Muscle of arm (tissue), 14 donors: ENCODE measurements at places on chromosomes 6 and 20. TPM values are rescaled to one million over a fixed set of nuclear protein-coding genes. Genes with fewer than 3 reads are reported as not detected.

TCF15 gene
- 4.0 TPM for polyA plus RNA-seq

BCAS1 gene
- polyA plus RNA-seq: 4.0 TPM

OR12D3 gene
- not detected for polyA plus RNA-seq

REM1 gene
- 5.2 TPM for polyA plus RNA-seq

TUBB2B gene
- 50.2 TPM for polyA plus RNA-seq

GRIK2 gene
- polyA plus RNA-seq: 2.0 TPM

SAMD10 gene
- 1.9 TPM for polyA plus RNA-seq

KCNG1 gene
- 0.25 TPM for polyA plus RNA-seq

BMP2 gene
- polyA plus RNA-seq: 8.1 TPM

HLA-DRB5 gene
- 6.2 TPM for polyA plus RNA-seq

GRCh38 chr20:32966881-32967781, 37.1 kb downstream of the SUN5 start:
- no peak for DNase-seq

GRCh38 chr6:154432533-154433476, 76.2 kb upstream of the IPCEF1 start:
- no peak for DNase-seq

GRCh38 chr6:163705923-163706322, 291.4 kb downstream of the QKI start:
- no peak for DNase-seq

- no peak for DNase-seq
Measured at GRCh38 chr6:151534576-151534975, 40.8 kb downstream of the CCDC170 start.

DNA sequence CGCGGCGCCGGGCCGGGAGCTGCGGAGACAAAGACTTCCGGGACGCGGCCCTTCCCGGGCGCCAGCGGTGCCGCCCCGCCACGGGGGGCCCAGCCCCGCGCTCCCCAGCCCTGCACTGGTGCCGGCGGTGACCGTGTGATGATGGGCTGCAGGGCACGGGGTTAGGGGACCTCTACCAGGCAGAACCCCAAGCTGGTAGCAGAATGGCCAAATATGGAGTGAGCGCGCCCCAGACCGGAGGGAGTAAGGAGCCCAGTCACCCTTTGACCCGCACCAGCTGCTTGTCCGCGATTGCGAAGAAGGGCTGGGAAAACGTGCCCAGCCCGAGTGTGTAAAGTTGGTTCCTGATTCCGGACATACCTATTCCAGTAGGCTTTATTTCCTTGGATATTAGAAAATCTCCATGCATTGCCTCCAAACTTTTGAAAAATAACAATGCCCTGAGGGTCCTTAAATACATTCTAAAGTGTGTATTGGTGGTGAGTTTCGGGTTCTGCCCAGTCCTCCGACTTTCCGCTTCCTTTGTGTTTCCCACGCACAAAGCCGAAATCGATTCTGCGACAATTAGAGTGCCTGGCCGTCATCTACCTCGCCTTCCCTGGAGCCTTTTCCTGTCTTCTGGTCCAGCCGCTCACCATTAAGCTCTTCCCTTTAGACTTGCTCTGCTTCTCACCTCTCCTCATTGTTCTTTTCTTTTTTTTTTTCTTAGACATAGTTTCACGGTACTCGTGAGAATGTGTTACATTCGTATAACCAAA, 1.1 kb downstream of the ABRACL start:
- peak; percentile 35 for DNase-seq

DNA sequence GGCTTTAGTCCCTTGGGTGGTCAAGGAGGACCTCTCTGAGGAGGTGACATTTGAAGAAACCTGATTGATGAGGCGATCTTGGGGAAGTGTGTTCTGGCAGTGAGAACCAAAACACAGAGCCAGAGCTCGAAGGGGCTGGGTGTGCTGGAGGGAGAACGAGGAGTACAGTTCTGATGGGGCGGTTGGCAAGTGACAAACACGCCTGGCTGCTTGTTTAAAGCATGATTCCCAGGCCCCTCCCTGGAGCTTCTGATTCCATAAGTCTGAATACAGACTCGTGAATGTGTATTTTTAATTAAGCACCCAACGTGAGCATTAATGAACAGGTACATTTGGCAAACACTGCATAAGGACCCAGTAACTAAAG, 886 bp upstream of the NFATC2 start:
- no peak for DNase-seq

DNA sequence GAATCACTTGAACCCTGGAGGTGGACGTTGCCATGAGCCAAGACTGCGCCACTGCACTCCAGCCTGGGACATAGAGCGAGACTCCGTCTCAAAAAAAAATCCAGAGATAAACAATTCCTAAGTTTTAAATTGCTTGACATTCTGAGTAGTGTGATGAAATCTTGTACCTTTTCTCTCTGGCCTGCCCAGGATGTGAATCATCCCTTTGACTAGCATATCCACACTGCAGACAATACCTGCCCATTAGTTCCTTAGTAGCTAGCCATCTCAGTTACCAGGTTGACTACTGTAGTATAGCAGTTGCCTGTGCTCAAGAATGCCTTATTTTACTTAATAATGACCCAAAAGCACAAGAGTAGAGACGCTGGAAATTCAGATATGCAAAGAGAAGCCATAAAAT, 2.8 kb downstream of the ZFP57 start:
- no peak for DNase-seq

DNA sequence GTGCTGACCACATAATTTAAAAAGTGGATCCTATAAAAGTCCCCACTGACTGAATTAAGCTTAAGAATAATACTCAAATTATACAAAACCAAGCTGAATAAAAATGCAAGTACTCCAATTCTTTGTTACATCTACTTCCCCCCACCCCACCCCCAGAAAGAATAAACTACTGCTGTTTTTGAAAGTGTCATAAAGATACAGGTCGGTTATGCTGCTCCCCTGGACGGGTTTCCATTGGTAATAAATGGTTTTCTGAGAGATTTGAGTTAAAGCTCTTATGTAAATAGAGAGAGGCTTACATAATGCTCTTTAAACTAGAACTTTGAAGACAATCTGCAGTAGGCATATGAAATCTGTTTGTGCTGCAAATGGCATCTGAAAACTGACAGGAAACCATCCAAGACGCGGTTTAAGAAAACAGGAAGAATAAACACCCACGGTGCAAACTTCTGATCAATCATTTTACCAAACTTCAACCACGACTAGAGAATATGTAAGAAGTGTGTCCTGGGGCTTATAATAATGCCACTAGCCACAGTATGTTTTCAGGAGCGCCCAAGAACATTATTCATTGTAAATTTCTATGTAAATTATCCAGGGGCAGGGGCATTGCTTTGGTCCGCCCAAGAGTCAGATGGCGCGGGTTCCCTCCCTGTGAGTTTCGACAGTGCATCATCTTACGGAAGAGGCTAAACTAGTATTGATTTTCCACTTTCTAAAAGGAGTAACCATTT, 10.8 kb upstream of the POU3F2 start:
- DNase-seq: no peak

DNA sequence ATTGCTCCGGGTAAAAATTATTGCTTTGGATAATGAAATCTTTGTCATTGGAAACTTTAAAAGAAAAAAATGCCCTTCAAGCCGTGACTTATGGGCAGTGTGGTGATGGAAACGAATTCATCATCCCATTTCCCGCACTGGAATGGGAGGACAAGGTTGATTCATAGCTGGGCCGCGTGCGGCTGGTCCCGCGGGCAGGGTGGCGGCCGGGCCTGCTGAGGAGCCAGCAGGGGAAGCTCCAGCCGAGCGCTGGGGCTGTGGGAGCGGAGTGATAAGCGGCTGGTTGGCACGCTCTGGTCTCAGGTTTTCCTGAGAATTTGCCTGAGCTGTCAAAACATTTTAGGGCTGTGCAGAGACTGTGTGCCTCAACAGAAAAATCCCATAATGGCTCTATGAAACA, 351.7 kb downstream of the CDC5L start:
- DNase-seq: no peak

DNA sequence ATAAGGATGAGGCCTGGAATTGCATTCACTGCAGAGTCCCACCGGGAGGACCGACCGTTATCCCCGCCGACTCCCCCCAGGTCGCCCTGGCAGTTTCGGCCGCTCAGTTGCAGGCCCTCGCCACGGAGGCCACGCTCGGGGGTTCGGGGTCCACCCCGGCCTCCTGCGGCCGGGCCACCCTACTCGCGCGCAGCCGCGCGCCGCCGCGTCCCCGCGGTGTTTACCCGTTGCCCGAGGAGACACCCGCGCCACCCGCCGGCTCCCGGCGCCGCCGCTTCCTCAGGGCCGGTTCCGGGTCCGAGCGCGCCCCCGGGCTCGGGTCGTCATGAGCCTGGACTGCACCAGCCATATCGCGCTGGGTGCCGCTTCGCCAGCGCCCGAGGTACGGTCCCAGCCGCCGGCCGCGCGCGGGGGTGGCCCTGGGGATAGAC, at the start of gene CCDC170:
Gene CCDC170 (plus strand): TSS at position 214 of the 431 bp plus-strand sequence. CDS start 112 bp downstream, at position 326.
- DNase-seq: peak; percentile 26

GRCh38 chr20:48676125-48676524, 151.7 kb downstream of the PREX1 start:
- DNase-seq: no peak

GRCh38 chr6:168968228-168968627, 285.4 kb downstream of the THBS2 start:
- peak; percentile 84 for DNase-seq

DNA sequence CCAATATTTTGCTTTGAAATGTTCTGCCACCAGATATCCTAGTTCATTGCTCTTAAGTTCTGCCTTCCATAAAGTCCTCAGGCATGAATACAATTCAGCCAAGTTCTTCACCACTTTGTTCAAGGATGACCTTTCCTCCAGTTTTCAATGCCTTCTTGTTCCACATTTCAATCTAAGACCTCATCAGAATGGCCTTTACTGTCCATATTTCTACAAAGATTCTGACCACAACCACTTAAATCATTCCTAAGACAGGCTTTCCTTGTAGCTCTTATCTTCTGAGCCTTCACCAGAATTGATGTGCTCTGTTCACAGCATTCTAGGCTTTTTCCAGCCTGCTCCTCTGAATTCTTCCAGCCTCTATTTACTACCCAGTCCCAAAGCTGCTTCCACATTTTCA, 319.0 kb downstream of the HACE1 start:
- no peak for DNase-seq

GRCh38 chr6:75423386-75423785, 70.2 kb downstream of the FILIP1 start:
- no peak for DNase-seq

- no peak for DNase-seq
Measured at GRCh38 chr20:19341348-19342053, 129.1 kb downstream of the SLC24A3 start.

GRCh38 chr20:8050157-8050837, 30.7 kb upstream of the TMX4 start:
- DNase-seq: no peak

DNA sequence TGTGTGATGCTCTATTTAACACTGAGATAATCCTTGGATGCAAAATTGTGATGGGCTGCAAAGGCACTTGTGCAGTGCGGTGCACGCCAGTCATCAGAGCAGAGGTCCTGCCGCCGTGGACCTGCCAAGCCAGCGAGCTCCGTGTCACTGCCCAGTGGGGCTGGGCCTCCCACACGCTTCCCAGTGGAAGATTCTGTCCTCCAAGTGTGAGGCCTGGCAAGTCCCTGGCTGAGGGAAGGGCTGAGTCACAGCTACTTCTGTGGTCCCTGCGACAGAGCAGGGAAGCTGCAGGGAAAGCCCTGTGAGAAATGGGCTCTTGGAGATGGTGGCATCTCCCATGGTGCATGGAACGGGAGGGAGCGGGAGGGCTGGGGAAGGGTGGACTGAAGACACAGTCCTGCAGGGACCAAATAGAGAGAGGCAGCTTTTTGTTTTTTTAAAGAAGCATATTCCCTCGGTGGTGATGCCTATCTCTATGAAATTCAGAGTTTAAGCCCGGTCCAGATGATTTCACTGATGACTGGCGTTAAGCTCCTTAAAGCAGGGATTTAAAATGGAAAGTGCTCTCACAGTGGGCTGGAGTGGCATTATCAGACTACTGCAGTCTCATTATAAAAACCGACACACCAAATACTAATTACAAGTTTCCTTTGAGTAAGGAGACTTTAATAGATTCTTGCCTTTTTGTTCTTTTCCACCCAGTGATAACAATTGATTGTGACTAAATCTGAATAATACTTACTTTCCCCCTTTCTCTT, 413.7 kb downstream of the QKI start:
- DNase-seq: no peak

DNA sequence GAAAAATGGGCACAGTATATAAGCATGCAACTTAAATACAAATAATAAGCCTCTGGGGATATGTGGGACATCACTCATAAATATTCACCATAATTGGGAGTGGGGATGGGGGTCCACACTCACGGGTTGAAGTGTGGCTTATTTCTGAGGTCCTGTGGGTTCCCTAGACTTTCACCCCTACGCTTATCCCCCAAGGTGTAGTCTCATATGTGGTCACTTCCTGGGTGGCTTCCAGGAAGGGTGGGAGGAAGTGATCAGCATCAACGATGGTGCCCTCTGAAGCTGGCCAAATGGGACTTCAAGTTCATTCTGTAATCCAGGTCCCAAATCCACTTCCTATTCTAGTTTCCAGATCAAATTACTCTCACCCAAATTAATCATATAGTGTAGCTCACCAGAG, 59.5 kb downstream of the GNAS start:
- DNase-seq: no peak

DNA sequence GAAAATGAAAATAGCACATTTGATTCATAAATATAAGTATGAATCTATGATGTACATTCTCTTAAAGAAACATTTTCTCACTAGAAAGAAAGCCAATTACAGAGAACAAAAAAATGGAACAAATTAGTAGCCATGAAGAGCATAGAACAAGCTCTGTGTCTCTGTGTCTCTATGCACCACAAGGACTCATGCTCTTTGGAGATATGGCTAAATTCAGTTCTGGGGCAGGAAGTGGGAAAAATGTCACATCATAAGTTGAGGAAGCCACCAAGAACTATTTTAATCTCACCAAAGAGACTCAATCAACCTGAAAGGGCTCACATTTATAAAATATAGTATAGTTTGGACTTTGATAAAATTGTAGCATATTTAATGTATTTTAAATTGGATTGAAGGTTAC, 1259.8 kb upstream of the GJE1 start:
- no peak for DNase-seq

DNA sequence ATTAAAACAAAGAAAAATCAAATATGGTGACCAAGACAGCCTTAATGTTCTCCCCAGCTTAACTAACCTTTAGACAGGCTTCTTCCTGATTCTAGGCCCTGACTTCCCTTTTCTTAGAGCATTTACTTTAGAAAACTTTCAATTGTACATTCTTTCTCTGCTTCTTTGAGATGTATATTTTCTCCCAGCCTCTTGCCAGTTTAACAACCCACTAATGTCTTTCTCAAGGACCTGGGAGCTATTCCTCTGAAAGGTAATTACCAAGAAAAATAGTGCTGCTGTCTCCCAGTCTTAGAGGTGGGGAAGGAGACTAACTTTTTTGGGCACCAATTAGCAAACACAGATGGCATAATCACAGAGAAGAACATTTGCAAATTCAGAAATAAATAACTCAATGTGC, 62.8 kb upstream of the KCNQ5 start:
- no peak for DNase-seq
